CD4-positive, alpha-beta T cell treated with Interferon alpha-2 for 1 hour (primary cell): ENCODE measurements at places on chromosomes 2 and 18.

DNA sequence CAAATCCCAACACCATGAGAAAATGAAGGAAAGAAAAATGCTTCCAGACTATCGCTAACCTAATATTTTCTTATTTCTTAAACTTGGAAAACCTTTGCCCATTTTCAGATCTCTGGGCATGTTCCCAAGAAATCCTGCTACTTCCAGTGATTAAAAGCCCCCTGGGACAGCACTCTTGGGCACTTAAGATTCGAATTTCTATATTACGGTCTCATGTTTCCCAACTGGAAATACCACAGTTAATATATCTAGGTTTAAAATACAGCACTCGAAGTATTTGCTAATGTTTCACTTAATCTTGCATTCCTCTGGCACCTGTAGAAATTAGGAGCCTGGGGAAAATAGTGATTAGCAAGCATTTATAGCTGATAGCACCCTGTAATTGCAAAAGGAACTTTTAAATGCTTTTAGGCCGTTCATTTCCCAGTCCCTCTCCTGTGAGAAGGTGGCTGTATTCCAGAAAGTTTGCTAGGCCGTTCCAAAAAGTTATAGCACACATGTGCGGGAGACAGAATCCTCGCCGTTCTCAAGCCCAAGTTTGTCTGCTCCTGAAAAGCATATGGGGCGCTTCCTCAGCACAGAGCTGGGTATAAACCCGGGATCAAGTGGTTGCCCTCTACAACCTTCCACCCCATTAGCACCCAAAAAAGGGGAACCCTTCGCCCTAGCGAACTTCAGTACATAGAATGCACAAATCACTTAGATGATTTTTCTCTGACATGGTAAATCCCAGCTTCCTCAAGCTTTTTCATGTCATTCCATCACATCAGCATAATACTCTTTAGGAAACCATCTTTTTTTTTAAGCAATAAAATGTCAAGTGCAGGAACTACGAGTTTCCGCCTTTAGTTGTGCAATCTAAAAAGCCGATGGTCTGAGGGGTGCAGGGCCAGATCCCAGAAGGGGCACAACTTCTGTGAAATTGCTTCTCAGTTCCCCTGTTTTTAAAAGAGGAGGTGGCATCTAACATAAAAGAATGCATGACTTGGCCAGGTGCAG is 60.6 kb downstream of the DIPK1C start:
- no peak for DNase-seq

- DNase-seq: no peak
Observed at GRCh38 chr2:231111987-231112386, 12.9 kb downstream of the HTR2B start.

GRCh38 chr2:150571121-150571520 is 83.7 kb upstream of the RND3 start:
- no peak for DNase-seq

DNA sequence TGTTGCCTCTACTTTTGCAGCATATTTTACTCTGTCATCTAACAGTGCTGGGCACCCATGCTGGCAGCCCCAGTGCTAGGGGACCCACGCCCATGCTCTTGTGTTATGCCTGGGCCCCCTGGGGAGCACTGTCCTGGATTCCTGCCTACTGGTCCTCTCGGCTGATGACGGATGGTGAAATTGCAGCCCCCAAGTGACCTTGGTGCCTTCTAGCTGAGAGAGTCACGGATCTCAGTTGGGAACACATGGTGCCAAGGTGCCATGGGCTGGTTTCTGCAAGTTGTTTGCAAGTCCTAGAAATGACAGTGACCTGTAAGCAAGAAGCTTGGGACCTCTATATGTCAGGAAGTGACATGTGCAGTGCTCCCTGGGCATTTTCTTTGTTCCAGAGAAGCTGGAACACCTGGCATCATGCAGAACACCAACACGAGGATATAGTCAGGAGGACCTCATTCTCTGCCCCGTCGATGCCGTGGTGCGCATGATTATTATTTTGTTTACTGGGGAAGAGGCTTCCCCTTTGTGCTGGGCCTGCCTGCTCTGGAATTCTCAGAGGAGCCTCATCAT is 187.6 kb downstream of the LDLRAD4 start:
- no peak for DNase-seq

GRCh38 chr18:44742718-44743311 is 62.1 kb downstream of the SETBP1 start:
- DNase-seq: no peak

GRCh38 chr2:169705927-169706326 is 11.7 kb downstream of the PHOSPHO2 start:
- DNase-seq: no peak

DNA sequence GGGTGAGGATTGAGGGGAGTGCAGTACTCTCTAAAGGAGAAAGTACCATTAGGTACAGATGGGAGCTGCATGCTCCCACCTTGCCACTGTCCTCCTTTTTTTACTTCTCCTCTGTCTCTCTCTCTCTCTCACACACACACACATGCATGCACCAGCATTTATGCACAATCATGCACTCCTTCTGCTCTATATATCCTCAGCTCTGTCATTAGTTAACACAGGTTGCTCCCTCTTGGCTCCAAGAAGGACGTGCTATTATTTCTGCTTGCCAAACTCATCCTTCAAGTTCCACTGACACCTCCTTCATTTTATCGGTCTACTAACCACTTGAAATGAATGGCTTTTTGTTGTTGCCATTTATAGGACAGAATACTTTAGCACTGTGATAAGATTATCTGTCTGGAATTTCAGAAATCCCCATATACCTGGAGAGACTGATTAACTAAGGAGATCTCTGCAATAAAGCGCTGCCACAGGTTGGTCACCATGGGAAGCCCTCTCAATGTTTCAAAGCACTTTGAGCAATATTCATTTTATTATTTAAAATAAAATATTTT is 178.5 kb upstream of the TRIB2 start:
- DNase-seq: no peak

- no peak for DNase-seq
Observed at GRCh38 chr2:48313036-48313877, 216.7 kb upstream of the STON1 start.

DNA sequence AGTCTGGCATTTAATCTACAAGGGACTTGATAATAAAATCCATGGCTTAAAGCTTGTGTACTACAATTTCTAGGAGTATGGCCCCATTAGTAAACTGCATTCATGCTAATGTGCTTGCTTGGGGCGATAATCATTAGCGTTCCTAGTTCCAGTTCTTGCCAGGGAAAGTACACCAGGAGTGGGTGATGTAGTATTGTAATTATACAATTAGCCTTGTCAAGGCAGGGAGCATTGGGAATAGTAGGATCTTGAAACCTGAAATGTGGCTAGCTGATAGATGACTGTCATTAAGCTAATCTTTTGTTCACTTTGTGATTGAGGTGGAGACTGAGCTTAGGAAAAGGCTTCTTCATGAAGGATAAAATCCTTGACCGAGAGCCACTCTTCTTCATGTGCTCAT is 989.2 kb downstream of the CPS1 start:
- no peak for DNase-seq

- DNase-seq: no peak
Observed at GRCh38 chr2:66729416-66730330, 294.7 kb downstream of the MEIS1 start.

GRCh38 chr2:28378679-28379584 is 13.7 kb upstream of the FOSL2 start:
- DNase-seq: no peak
